ENCODE measurements at places on chromosomes 2 and 18.

DNA sequence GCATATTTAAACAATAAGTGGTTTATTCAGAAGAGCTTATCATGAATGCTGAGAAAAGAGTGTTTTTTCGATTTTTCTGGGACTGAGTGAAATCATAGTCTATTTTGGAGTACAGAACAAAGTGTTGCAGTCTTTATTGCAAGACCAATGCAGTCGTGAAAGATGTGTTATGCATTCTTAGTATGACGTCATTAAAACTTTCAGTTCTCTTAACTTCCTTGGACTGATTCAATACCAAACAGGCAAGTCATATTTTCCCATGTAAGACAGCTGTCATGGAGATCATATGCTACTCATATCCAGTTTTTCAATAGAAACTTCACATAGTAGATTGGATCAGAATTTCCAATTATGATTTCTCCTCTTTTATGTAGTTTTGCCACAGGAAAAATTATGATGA lies 92.6 kb downstream of the RIT2 start:
- no peak for DNase-seq

GRCh38 chr2:178394859-178395258 lies 56.1 kb downstream of the PRKRA start:
- no peak for DNase-seq

GRCh38 chr2:18476484-18476883 lies 84.0 kb downstream of the RDH14 start:
- DNase-seq: no peak

GRCh38 chr2:160934263-160934662 lies 226.0 kb upstream of the TANK start:
- no peak for DNase-seq

GRCh38 chr2:68487773-68488355 lies 20.5 kb downstream of the APLF start:
- no peak for DNase-seq

DNA sequence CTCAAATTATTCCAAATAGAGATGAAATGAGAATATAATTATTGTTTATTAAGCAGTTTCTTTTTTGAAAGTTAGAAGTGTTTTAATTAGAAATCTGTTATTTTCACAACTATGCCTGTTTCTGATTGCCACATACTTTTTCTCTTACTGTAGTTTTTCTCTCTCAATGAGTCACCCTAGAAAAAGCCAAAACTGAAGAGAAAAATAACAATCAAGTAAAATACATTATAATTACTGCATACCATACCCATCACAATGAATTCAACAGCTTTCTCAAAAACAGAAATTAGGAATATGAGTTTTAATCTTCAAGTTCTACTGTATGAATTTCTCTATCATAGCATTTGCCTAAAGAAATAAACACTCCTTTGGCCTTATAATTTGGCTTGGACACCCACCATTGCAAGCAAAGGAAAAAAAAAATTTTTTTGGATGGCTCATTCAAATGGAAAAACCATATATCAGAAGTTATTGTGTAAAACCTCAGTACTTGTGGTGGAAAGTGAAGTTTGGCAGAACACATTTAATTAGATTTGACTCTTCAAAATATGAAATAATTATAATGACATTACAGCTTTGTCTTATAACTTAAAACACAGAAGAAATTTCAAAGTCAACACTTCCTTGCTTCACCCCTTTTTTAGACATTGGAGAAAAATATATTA lies 138.5 kb downstream of the DYM start:
- no peak for DNase-seq

DNA sequence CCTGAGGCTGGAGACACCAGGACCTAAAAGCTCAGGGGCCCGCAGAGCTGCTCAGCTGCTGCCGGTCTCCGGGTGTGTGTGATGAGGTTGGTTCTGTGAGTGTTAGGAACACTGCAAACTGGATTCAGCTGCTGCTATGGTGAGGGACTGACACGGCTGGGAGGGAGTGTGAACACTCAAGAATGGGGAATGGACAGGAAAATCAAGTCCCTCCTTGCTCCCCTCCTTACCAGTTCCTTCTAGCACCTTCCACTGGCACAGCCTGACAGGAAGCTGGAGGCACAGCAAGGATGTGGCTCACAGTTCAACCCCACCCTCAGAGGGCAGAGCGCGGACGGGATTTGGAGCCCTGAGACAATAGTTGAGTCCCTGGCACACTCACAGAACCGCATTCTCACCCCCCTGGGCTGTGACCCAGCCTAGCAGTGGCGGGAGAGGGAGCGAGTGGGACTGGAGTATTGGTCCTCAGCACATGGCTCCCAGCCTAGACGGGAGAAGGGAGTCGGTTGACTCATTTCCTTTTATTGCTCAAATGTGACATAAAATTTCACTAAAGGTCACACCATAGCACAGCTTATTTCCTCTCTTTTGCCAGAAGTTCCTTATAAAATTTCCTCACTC lies 42.5 kb downstream of the LRRC30 start:
- no peak for DNase-seq

DNA sequence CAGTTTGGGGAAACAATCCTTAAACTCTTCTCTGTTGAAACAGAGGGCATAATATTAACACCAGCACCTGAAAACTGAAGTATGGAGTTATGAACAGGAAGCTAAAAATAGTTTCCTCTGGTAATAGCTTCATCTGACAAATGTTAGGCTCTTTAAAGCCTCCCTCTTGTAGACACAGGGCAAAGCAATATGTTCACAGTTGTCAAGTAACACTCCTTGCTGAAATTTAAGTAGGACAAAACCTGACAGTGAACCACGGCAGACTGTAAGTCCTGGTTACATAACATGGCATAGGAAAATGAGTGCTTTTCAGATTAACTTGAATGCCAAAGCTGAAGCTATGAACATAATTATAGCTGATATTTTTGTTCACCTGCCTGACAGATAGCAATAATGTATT lies 172.9 kb downstream of the CMPK2 start:
- no peak for DNase-seq

- no peak for DNase-seq
Measured at GRCh38 chr2:151827564-151828142, 568 bp downstream of the ARL5A start.

- no peak for DNase-seq
Measured at GRCh38 chr18:9362869-9363268, 28.3 kb downstream of the TWSG1 start.

DNA sequence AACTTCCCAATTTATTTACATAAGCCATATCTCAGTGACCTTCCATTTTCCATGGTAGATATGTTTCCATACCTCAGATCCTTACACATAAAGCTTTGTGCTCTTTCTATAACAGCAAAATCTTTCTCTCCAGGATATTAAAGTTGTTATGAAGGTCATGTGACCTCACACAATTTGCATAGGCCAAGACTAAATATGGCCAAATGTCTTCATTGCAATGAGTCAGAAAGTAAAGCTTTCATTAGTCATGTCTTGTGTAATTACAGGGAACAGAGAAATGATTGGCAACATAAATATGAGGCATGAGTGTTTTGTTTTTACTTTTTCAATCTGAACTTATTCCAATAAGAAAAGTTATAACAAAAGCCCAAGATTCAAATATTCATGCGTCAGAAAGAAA lies 243.5 kb downstream of the ASXL3 start:
- no peak for DNase-seq

DNA sequence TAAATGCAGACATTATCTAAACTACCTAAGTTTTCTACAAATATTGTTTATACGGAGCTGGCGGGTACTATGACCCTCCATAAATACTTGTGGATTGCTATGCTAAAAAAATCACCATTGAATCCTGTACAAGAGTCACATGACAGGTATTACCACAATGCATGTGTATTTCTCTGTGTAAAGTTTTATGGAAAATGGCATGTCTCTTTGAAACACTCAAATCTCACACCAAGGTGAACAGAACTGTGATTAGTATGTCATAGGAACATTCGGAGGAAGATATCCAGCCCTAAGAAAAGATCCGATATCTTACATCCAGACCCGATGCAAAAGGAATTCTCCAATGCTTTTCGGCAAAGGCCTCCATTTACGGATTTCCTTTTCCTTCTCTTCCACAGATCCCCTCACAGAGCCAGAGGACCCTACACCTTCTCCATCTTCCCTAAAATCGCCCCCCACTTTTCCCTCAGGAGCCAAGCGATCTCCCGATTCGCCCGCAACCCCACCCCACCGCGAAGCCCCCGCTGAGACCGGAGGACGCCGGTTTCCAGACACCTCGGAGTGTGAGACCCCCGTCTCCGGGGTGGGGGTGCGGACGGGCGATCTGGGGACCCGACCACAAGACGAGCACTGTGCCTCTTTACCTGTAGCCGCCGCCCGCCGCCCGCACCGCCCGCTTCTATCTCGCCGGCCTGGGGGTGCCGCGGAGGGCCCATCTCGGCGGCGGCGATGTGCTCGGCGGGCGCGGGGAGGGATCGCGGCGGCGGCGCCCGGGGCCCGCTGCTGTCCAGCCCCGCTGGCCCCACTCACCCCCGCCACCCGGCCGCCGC lies 1.2 kb downstream of the SAP130 start:
- DNase-seq: no peak

DNA sequence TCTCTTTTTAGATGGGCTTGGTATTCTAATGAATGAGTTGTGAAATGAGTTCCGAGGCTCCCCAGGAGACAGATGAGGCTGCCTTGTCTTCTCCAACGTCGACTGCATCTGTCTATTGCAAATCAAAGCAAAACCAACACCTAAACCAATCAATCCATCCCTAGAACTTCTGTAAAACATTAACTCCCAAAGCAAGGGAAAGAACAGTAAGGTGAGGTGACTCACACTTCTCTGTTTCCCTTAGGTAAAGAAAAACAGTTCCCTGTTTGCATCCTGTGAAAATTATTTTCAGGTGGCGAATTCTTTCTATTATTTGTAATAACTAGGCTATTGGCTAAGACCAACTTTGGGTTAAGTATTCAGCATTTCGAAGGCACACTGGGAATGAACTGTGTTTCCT lies 249.4 kb downstream of the EPHA4 start:
- DNase-seq: no peak

GRCh38 chr2:40028792-40029488 lies 249.9 kb upstream of the THUMPD2 start:
- no peak for DNase-seq

- peak; percentile 52 for DNase-seq
Measured at GRCh38 chr2:96873651-96874096, 3.8 kb upstream of the SEMA4C start.

GRCh38 chr18:79799619-79800370 lies 2.1 kb downstream of the KCNG2 start:
- DNase-seq: no peak

DNA sequence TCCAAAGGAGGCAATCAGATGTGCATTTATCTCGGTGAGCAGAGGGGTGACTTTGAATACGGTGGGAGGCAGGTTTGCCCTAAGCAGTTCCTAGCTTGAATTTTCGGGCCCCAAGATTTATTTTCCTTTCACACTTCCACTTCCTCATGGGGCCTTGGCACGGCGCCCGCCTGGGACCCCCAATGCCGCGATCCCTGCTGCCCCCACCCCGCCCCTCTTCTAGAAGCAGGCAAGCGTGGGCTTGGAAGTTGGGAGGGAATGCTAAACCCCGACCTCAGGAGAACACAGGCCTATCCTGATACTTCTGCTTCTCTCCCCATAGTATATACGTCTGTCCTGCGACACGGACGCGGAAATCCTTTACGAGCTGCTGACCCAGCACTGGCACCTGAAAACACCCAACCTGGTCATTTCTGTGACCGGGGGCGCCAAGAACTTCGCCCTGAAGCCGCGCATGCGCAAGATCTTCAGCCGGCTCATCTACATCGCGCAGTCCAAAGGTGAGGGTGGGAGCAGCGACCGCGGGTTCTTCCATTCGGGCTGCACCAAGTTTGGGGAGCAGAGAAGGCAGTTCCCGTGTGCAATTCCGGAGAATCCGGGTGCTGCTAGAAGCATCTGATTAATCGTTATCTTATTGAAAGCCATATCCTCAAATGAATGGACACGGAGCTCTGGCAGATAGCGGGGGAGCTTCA lies 21.6 kb downstream of the TRPM8 start:
- DNase-seq: no peak

DNA sequence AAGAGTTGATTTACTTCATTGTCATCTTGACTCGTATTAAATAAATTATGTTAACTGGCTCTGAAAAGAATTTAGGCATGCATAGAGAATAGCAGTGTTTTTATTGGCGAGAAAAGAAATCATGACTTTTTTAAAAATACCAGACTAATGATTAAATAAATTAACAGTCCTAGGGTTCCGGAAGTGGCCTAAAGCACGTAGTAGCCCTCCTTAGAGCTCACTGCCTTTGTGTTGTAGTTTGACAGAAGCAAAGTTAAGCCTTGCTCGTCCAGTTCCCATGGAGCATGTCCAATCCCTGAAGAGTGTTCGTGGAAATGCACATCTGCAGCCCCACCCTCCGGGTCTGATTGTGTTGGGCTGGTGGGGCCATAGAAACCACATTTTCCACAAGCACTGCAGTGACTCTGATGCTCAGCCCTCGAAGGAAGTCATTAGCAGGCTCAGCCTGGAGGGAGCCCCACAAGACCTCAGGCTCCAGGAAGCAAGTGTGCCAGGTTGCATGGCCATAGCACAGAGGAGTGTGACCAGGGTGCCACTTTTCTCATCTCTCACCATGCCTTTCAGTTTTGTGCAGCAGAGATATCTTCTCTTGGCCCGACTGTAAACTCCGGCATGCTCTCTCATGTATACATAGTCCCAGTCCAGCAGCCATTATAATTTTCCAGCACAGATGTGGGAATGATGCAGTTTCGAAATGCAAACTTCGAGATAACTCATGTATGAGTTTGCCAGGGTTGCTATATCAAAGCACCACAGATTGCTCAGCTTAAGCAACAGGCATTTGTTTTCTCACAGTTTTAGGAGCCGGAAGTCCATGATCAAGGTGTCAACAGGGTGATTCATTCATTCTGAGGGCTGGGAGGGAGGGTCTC lies 188.6 kb upstream of the SH3BP4 start:
- DNase-seq: no peak

- DNase-seq: no peak
Measured at GRCh38 chr2:5042666-5043440, 649.3 kb upstream of the SOX11 start.

Measured in hippocampal formation (tissue), 2 donors.